Endothelial cell of coronary artery (primary cell): ENCODE measurements at places on chromosomes 2 and 18. TPM values are rescaled to one million over a fixed set of nuclear protein-coding genes. Genes with fewer than 3 reads are reported as not detected.

DLX1 gene
- total RNA-seq = under 0.01 TPM in 2 replicates

NCKAP5 gene
- total RNA-seq = 0.27 and 0.38 TPM in 2 replicates

SLC19A3 gene
- 0.09 and 0.19 TPM in 2 replicates for total RNA-seq

POU3F3 gene
- not detected in 2 replicates for total RNA-seq

TNFAIP6 gene
- 0.18 and 1.8 TPM in 2 replicates for total RNA-seq
